ENCODE measurements at places on chromosomes 11 and 22. TPM values are rescaled to one million over a fixed set of nuclear protein-coding genes. Genes with fewer than 3 reads are reported as not detected.

DNA sequence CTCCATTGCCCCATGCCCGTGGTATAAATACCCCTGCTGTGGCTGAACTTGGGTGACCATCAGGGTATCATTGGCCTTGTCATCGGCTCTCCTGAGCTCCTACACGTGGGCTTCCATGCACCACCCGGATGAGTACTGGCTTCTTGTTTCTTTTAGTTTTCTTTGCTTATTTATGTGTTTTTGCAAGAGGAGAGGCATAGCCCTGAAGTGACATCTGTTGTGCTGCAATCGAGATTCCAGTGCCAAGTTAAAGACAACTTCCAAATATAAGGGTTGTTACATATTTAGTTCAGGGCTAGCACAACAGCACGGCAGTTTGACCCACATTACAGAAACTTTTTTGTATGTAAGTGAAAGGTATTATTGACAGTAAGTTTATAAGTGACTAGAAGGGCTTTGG lies 1087.1 kb downstream of the TBC1D22A start:
- H3K4me1 ChIP-seq: no peaks in the 10 kb centered on the region
- no peak overlapping the region for H3K4me3 ChIP-seq
- H3K27me3 ChIP-seq: peaks cover 3% of the 10 kb centered on the region
- H3K27ac ChIP-seq: no peak overlapping the region
- no peaks in the 10 kb centered on the region for H3K36me3 ChIP-seq
- no peak for DNase-seq

DNA sequence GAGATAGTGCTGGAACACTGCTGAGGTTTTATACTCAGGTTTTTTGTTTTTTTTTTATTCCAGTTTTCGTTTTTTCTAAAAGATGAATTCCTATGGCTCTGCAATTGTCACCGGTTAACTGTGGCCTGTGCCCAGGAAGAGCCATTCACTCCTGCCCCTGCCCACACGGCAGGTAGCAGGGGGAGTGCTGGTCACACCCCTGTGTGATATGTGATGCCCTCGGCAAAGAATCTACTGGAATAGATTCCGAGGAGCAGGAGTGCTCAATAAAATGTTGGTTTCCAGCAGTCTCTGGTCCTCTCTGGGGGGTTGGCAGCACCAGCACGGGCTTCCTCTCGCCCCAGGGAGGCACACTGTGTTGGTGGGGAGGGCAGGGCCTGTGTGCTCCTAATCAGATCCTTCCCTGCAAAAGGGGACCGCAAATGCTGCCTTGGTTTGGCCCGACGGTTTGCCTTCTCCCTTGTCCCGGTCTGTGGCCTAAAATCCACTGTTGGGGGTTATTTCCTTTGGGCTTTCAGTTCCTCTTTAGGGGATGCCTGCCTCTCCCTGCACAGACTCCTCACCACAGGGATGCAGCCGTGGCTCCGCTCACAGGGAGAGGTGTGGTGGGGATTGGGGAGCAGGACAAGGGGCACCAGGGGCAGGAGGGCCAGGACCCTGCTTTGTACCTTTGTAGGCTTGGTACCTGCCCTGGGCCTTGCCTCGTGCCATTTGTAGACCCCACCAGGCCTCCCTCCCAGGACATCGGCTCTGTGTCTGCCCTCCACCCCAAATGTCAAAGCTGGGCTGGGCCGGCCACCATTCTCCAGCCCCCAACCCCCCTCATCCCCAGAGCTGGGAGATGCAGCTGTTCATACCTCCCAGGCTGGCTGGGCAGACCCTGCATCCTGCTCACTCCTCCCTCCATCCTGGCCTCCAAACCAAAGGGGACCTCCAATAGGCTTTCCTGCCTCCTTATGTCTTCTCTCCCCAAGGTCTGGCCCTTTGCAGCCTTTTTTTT lies 13.5 kb downstream of the MCAT start:
- no peak overlapping the region for H3K4me3 ChIP-seq
- H3K36me3 ChIP-seq: peaks cover 9% of the 10 kb centered on the region
- DNase-seq: no peak
- H3K27me3 ChIP-seq: no peaks in the 10 kb centered on the region
- H3K4me1 ChIP-seq: no peaks in the 10 kb centered on the region
- no peak overlapping the region for H3K27ac ChIP-seq

DNA sequence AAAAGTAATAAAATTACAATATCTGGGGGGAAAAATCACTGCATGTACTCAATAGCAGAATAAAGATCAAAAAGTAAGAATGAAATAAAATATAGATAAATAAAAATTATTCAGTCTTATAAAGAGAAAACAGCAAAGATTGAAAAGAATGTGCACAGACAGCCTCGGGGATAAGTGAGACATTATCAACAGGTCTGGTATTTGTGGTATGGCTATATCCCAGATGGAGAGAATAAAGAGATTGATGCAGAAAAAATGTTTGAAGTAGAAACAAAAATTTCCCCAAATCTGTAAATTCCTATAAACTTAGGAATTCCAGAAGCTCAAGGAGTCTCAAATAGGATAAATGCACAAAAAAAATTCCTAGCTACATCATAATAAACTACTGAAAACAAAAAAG lies 74.5 kb upstream of the LUZP2 start:
- DNase-seq: no peak
- no peaks in the 10 kb centered on the region for H3K36me3 ChIP-seq
- H3K27ac ChIP-seq: no peak overlapping the region
- no peak overlapping the region for H3K4me3 ChIP-seq

DNA sequence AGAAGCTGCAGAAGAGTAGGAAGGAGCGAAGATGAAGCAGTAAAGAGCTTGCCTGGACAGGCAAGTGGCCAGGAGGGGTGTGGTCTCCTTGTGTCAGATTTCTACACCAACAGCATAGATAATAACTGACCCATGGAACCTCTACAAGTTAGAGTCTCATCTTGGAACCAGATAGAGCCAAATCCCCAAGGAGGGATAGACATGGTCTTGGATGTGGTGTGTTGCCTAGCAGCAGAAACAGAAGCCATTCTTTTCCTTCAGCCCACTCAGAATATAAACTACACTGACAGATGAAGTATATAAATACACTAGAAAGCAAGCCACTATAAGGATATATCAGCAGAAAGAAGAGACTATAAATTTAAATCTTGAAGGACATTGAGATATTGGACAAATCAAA lies 4.3 kb upstream of the CARD16 start:
- DNase-seq: no peak
- peaks cover 2% of the 10 kb centered on the region for H3K36me3 ChIP-seq
- H3K4me1 ChIP-seq: peaks cover 26% of the 10 kb centered on the region

DNA sequence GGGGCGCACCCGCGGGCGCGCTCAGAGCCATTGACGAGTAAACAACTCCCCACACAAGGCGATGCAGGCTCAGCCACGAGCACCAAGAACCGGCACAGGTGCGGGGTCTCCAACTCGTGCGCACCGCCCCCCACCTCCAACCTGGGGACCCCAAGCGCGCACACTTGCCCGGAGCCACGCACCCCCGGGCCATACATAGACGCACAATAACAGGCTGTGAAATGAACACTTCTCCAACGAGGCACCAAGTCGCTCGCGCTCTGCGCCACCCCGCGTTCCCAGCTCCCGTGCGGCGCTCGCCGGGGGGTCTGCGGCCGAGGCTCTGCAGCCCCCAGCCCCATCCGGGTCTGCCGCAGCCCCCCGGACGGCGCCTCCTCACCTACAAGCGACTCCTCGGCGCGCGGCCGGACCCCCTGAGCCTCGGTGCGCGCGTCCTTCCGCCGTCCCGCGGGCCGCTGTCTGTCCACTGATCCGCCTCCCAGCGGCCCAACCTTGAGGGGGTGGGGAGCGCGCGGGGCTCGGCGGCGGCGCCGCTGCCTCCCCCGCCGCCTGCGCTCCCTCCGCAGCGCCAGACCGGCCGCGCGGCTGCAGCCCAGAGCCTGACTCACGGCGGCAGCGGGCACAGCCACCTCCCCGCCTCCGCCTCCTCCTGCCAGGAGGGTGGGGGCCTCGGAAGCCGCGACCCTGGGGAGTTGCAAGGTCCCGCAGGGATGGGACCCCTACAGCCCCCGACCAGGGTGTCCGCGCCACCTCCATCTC lies 1.6 kb downstream of the IFITM10 start:
- H3K27ac ChIP-seq: no peak overlapping the region
- H3K4me3 ChIP-seq: no peak overlapping the region
- peaks cover 12% of the 10 kb centered on the region for H3K27me3 ChIP-seq
- DNase-seq: no peak

- peaks cover 53% of the 10 kb centered on the region for H3K27me3 ChIP-seq
- H3K4me3 ChIP-seq: peak within 1 kb of the TSS; percentile 30
- DNase-seq: no peak
- H3K27ac ChIP-seq: peak within 1 kb of the TSS; percentile 69
- H3K36me3 ChIP-seq: no peaks in the 10 kb centered on the region
- peaks cover 5% of the 10 kb centered on the region for H3K4me1 ChIP-seq
These were observed at the start of gene SHANK3 for GRCh38 chr22:50672471-50673230. TSS of gene SHANK3 (plus strand) at chr22:50672823.

DNA sequence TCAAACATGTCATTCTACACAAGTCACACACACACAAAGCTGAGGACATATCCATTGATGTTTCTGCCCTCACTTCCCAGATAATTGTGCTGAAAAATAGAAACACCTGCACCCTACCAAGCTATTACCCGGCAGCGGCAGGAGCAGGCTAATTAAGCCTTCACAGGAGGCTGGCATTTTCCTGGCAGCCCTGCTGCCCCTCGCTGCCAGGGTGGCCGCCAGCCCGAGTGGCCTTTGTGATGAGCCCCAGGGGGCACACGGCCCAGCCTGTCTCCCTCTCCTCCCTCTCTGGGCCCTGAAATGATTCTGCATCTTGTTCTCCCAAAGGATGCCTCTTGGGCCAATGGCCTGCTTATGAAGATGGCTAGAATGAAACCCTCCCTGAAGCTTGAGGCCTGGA lies 76.2 kb upstream of the TP53I11 start:
- peaks cover 6% of the 10 kb centered on the region for H3K4me1 ChIP-seq
- H3K27me3 ChIP-seq: peaks cover 3% of the 10 kb centered on the region
- H3K27ac ChIP-seq: no peak overlapping the region
- DNase-seq: no peak

GRCh38 chr11:44893308-44893822 lies 57.3 kb downstream of the TP53I11 start:
- peaks cover 2% of the 10 kb centered on the region for H3K36me3 ChIP-seq
- no peaks in the 10 kb centered on the region for H3K27me3 ChIP-seq
- H3K4me3 ChIP-seq: no peak overlapping the region
- H3K27ac ChIP-seq: peak overlapping the region; percentile 40
- no peak for DNase-seq
- H3K4me1 ChIP-seq: no peaks in the 10 kb centered on the region

DNA sequence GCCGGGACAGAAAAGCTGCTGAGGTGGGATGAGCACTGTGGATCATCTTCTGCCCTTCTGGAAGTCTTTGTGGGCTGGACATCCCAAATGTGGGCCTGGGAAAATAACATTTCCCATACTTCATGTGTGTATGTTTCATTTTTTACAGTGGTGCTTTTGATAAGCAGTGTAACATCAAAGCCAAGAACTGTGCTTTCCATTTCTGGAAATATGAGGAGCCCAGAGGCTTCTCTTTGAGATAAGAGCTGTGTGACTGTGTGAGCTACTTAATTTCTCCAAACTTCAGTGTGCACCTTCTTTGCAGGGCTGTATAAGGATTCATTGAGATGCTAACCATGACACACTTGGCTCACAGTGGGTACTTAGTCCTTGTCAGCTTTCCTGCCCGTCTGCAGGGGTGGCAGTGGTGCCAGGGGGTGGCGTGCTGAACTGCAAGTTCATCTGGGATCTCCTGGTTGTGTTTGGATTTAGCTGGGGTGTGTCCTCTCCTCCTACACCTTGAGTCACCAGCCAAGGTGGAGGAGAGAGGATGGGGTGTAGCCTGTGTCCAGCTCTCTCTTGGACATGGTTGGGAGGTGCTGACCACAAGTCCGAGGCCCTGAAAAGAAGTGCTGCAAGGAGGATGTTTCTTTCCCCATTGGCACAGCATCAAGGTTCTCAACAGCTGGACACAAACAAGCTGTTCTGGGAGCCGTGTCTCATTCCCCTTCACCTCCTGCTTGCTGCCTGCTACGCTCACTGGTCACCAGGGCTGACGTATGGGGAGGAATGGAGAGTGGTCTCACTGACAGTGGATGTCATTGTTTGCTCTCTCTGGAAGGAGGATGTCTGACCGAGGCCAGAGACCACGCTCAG lies 139.4 kb downstream of the TEAD1 start:
- no peaks in the 10 kb centered on the region for H3K36me3 ChIP-seq
- H3K27ac ChIP-seq: no peak overlapping the region
- H3K27me3 ChIP-seq: peaks cover 11% of the 10 kb centered on the region
- H3K4me3 ChIP-seq: no peak overlapping the region
- peaks cover 57% of the 10 kb centered on the region for H3K4me1 ChIP-seq

DNA sequence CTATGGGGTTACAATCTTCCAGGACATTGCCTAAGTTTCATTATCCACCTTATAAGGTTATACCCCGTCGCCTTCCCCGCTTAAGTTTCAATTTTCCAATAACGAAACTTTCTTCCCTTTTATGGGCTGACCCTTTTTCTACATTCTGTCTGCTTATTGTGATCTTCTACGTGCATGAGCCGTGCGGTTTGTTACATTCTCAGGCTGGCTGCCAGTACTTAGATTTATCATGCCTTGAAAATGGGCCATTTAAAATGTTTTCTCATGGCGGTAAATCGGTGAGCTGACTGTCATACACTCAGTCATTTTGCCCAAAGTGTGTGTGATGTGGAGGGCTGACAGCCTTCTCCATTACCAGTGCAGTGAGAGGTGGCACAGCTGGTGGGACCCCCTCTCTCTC lies 23.3 kb downstream of the DGCR6L start:
- no peak overlapping the region for H3K4me3 ChIP-seq
- no peaks in the 10 kb centered on the region for H3K4me1 ChIP-seq
- no peak overlapping the region for H3K27ac ChIP-seq
- DNase-seq: no peak

DNA sequence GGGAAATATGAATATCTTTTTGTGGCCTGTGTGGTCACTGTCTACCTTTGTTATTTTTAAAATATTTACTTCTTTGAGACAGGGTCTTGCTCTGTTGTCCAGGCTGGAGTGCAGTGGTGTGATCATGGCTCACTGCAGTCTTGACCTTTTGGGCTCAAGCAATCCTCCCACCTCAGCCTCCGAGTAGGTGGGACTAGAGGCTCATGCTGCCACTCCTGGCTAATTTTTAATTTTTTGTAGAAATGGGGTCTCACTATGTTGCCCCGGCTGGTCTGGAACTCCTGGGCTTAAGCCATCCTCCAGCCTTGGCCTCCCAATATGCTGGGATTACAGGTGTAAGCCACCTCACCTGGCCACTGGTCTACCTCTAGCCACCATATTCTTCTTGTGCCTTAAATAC lies 3.5 kb upstream of the EIF3D start:
- H3K36me3 ChIP-seq: peaks cover 4% of the 10 kb centered on the region
- H3K4me3 ChIP-seq: no peak overlapping the region

- no peak overlapping the region for H3K27ac ChIP-seq
- H3K27me3 ChIP-seq: peaks cover 2% of the 10 kb centered on the region
- DNase-seq: no peak
- no peak overlapping the region for H3K4me3 ChIP-seq
These were observed 239.9 kb upstream of the ZC3H12C start for GRCh38 chr11:109853156-109853776.

Gene NXPE2
- total RNA-seq: not detected

Gene PTPRCAP
- total RNA-seq: 109 TPM

Gene OR56A1
- total RNA-seq: not detected

Gene PRRG4
- 0.91 TPM for total RNA-seq

Gene TMEM184B
- 39.1 TPM for total RNA-seq

Gene SLCO2B1
- total RNA-seq: not detected

Data from activated T-helper 1 cell treated with anti-CD3 and anti-CD28 coated beads, Interleukin-12 subunit alpha, Interleukin-12 subunit beta, Interleukin-2, Interleukin-4 antibody, amounts not matched to agents 30 ng/mL and 10 ng/mL and 1 ng/mL, durations not matched to agents 14 hours and 24 hours and 36 hours (primary cell).